ENCODE measurements at places on chromosomes 7 and 10.

GRCh38 chr7:48976253-48976652, 51.9 kb downstream of the CDC14C start:
- ATAC-seq: no peak

GRCh38 chr7:133696056-133696455, 431.1 kb upstream of the LRGUK start:
- ATAC-seq: no peak

DNA sequence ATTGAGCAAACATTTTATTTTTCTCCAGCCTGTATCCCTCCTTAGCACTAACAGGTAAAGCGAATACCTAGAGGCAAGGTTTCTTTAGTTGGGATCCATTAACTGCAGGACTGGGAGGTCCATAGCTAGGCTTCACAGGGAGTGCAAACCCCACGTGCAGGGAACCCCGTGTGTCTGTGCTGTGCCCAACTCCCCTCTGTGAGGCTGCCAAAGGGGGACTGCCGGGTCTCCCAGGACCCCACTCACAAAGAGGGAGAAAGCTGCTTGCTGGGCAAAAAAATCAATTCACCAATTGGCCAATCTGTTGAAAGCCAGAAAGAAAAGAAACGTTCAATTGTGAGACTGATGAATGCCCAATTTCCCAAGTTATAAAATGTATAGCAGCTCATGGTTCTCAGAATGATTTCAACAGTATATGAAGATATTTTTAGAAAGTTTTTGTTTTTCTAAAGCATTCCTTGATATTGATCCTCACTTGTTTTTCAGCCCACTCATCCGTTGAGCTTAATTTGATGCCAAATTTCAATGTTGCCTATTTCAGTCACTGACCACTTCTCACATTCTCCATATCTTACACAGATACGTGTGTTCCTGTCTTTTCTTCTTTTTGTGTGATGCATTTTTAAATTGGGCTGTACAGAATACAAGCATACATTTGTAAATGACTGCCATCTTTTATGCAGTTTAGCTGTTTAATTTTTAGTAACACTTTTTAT, 202.7 kb upstream of the PRSS58 start:
- ATAC-seq: no peak

DNA sequence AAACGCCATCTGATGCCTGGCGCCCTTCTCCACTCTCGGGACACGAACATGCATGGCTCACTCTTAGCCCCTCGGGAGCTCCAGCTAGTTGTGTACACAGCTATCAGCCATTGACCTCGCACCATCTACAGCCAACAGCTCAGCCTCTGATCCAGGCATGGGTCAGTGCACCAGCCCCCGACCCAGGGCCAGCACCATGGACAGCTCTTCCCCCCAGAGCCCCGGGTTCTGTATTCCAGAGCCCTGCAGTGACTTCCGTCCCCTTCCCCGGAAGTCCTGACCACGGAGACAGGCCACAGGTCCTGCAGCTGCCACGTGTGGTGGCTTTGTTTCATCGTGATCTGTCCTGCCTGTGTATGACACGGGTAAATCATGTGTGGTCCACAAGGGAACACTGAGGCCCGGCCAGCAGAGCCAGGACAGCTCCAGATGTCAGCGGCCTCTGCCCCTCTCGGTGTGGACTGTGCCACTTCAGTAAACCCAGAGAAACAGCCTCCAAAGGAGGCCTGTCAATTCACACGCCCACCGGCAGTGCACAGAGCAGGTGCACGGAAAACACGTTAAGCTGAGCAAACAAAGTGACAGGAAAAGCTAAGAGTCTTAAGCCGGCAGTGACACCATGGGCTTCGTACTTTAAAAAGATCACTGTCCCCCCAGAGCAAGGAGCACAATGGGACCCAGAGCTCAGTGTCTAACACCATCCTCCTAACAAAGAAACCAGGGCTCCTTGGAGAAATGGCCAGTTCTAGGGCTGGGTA, 13.0 kb downstream of the STK32C start:
- ATAC-seq: no peak

DNA sequence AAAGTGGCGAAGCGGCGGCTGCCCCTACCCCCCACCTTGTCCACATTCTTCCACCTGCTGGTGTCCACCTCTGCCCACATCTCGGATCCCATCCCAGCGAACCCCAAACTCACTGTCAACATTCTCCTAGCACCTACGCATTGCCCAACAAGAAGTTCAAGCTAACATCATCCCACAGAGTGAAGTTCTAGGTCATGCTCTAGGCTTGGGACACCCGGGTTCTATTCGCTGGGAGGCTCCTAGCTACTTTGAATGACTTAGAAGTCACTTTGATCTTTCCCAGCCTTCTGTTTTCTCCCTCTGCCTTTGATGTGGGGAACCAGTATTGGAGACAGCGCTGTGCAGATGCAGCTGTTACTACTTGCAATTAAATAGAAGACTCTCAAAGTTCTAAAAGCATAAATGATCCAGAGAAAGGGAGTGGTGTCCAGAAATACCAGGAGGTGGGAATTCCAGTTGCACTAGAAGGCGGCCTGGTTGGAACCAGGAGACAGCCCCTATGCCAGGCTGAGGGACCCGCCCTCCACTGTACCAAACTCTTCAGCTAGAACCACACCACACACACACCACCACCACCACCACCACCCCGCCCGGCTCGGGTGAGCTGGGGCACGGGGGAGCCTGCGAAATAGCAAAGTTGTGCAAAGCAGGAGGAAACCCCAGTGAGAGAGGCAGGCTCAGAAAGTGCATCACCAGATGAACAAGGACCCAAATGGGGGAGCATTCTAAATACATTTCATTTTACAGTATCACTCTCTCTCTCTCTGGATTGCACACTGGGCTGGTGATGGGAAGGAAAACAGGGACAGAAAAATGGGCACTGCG, 5.5 kb upstream of the VGF start:
- no peak for ATAC-seq

DNA sequence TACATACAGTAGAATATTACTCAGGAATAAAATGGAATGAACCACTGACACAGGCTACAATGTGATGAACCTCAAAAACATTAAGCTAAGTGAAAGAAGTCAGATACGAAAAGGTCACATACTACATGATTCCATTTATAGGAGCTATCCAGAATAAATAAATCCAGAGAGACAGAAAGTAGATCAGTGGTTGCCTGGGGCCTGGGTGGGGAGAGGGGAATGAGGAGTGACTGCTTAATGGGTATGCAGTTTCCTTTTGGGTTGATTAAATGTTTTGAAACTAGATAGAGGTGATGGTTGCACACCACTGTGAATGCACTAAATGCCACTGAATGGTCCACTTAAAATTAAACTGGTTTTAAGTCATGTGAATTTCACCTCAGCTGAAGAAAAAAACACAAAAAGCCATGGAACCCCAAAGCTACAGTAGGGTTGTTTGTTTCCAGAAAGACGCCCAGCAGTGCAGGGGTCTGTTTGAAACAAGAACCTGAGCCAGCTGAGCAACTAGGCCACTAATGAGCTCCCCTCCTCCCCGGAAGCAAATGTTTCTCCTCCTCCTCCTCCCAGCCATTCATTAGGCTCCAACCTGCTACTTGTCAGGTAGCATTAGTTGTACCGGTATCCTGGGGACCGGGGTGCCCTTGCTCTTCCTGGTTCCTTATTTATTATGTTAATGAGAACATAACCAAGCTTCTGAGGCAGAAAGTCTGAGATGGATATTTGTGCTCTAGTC, 168.4 kb downstream of the EVX1 start:
- no peak for ATAC-seq

Measured in activated T-helper 17 cell treated with anti-CD3 and anti-CD28 coated beads, Interleukin-2, amount 50 U/mL, for 72 hours (primary cell).